ENCODE measurements at places on chromosomes 4 and X.

GRCh38 chrX:101391831-101392230, 1.0 kb downstream of the RPL36A start:
- DNase-seq = no peak

GRCh38 chrX:68570598-68570997, 71.7 kb downstream of the YIPF6 start:
- DNase-seq = no peak

DNA sequence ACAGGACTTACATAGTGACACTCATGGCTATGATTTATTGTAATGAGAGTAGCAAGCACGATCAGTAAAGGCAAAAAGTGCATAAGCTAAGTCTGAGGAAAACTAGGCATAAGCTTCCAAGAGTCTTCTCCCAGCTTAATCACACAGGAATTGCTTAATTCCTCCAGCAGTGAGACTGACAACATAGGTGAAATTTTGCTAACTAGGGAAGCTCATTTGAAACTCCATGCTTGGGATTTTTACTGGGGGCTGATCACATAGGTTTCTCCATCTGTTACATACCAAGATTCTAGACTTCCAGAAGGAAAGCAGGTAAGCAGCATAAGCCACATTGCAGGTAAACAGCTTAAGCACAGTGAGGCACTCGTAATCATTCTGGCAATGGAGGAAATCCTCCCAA, 71.8 kb upstream of the FHDC1 start:
- no peak for DNase-seq

DNA sequence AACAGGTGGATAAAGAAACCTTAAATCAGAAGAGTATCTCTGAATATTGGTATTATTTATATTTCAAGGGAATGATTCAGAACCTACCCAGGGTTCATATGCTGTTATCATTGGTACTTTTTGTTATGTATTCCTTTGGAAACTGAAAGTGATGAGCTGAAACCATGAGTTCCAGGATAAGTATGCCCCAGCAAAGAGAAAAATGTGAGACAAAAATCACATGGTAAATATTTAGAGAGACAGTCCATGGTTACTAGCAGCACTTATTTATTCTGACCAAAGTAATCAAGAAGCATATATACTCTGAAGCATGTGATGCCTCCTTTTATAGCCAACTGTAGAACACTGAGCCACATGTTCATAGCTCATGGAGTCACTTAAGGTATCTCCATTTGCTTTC, 277.7 kb downstream of the ARAP2 start:
- DNase-seq = no peak

GRCh38 chr4:184825141-184825895, 450 bp downstream of the ACSL1 start:
- DNase-seq = peak; percentile 13

DNA sequence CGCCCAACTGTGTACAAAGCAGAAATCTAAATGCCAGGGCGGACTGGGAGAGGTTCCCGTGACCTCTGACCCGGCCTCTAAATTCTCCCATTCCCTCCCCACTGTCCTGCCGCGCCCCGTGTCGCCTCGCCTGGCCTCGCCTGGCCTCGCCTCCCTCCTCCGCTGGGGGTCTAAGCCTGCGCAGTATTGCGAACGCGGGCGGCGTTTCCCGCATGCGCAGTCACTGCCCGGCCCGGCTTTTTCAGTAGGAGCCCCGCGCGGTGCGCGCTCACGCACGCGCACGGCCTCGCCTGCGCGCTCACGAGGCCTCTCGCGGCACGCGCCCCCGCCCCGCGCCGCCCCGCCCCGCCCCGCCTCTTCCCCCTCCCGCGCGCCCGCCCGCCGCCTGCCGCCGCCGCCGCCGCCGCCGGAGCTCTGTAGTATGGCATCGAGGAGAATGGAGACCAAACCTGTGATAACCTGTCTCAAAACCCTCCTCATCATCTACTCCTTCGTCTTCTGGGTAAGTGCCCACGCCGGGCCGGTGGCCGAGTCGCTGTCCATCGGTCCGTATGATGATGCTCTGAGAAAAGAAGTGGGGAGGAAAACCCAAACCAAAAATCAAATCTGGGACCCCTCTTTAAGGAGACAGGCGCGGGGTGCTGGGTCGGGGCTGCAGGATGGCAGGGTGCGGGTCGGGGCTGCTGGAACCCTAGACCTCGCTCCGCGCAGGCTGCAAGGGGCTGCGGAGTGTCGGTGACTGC, at the start of gene TSPAN7:
Gene TSPAN7, plus strand, starts transcription at position 417 of the 743 bp plus-strand sequence. Its CDS starts 5 bp downstream, at position 422.
- peak; percentile 56 for DNase-seq

DNA sequence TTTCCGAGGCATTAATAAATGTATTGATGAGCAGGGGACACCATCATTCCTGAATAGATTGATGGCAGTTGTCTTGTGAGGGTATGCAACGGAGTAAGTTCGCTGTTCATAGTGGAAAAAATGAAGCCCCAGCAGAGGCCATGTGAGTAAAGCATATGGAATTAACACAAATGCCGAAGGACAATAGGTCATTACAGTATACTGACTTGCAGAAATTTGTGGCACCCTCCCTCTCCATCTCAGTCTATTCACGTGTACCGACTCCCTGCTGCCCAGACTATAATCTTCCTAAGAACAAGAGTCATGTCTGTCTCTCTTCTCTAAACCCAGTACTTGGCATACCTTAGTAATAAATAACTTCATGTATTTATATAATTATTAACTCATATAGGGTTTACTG, 47.1 kb upstream of the PCDH10 start:
- DNase-seq = no peak

All from NCI-H524 (cell line).